ENCODE measurements at places on chromosomes 6 and 20. TPM values are rescaled to one million over a fixed set of nuclear protein-coding genes. Genes with fewer than 3 reads are reported as not detected.

Gene ZKSCAN3
- total RNA-seq: 5.2 TPM

Gene WFDC10B
- total RNA-seq: not detected

DNA sequence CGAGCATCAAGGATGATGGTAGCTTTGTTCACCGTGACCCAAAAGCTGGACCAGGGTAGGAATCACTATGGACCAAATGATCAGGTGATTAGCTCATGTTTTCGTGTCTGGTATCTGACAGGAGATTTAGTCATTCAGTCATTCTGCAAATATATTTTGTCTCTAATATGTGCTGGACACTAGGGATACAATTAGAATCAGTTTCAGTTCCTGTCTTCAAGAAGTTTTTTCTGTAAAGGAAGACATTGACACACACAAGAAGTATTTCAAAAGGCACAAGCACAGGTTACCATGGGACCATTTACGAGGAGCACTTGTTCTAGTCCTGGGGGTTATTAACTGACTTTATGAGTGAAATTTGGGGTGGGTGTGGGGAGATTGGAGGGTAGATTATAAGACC lies 244.9 kb downstream of the HIVEP2 start:
- DNase-seq: no peak

DNA sequence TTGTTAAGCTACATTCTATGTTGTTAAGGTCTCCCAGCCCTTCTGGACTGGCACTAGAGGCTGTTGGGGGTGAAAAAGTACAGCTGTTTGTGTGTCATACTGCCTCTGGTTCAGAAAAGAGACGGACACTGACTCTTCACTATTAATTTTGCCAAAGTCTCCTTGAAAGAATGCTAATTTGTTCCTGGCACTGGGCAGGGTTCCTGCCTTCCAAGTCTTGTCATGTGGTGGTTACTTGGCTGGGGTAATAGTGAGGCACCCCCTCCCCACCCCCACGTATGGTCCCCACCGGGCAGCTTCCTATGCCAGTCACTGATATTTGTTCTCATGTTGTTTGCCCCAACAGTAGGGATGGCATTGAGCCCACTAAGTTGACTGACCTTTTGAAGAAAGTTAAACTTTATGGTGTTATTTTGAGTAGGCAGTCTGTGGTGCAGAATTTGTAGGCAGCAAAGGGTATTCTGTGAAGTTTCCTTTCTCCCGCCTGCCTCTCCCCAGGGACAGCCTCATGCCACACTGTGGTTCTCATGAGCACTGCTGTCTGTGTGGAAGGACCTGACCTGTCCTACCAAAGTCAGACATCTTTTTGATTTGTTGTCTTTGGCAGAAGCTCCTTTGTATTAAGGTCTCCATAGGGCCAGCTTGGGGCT lies 8.7 kb downstream of the CDS2 start:
- DNase-seq: no peak

- no peak for DNase-seq
Measured at GRCh38 chr6:129329678-129330077, 380.3 kb downstream of the ARHGAP18 start.

DNA sequence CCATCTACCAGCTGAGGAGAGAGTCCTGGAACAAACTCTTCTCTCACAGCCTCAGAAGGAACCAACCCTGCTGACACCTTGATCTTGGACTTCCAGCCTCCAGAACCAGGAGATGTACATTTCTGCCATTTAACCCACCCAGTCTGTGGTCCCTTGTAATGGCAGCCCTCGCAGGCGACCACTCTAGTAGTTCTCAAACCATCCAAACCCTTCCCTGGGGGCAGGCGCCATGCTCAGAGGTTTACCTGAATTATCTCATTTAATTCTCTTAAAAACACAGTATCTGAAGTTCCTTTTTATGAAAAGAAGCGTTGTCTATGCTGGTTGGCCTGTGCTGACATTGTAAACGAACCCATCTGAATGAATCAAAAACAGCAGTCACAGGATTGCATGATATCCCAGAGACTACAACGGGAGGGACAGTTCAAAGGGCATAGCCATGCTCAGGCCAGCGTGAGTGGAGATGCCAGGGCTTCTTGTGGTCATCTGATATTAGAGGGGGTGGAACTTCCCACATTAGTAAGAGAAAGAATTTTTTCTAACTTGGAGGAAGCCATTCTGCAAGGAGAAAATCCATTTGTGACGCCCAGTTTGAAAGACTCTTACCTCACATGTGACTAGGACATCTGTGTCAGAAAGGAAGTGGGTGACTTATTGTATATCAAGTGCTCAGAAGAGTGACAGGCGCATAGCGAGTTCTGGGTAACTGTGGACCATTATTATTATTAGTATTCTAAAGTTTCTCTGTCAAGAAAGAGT lies 17.2 kb upstream of the TAGAP start:
- no peak for DNase-seq

Measured in G401 (cell line).